Activated CD4-positive, alpha-beta T cell treated with anti-CD3 and anti-CD28 coated beads for 36 hours (primary cell): ENCODE measurements at places on chromosomes 2 and 18. TPM values are rescaled to one million over a fixed set of nuclear protein-coding genes. Genes with fewer than 3 reads are reported as not detected.

The IKZF2 gene
- total RNA-seq = 6.3 TPM

The GCG gene
- not detected for total RNA-seq

The CTAGE1 gene
- not detected for total RNA-seq

The REG1B gene
- total RNA-seq = not detected

The VWA3B gene
- not detected for total RNA-seq

The PLA2R1 gene
- not detected for total RNA-seq

The TMEM198 gene
- total RNA-seq = 2.4 TPM

The CENPA gene
- 37.0 TPM for total RNA-seq

The NEB gene
- total RNA-seq = 0.33 TPM

The DNAJC5G gene
- not detected for total RNA-seq

The ZBTB7C gene
- total RNA-seq = not detected

The NIF3L1 gene
- total RNA-seq = 47.7 TPM

The WNT6 gene
- total RNA-seq = not detected

The RPRM gene
- not detected for total RNA-seq

The CAPN14 gene
- total RNA-seq = 0.64 TPM

The GCC2 gene
- 51.3 TPM for total RNA-seq

The HTR2B gene
- 0.11 TPM for total RNA-seq

The ATP6V1B1 gene
- not detected for total RNA-seq

The GPR45 gene
- total RNA-seq = not detected

The GPAT2 gene
- total RNA-seq = 10.0 TPM

The SPEG gene
- total RNA-seq = 0.89 TPM

The MEP1B gene
- total RNA-seq = not detected

The SERPINB3 gene
- not detected for total RNA-seq

The OR6B2 gene
- not detected for total RNA-seq

The TEX44 gene
- total RNA-seq = not detected

The ITSN2 gene
- 49.6 TPM for total RNA-seq

The SLC25A12 gene
- 19.5 TPM for total RNA-seq

The CAVIN2 gene
- not detected for total RNA-seq

The GALR1 gene
- not detected for total RNA-seq

The CYP26B1 gene
- not detected for total RNA-seq

The SLC23A3 gene
- 1.9 TPM for total RNA-seq

The KLHL41 gene
- not detected for total RNA-seq

The SLC9A4 gene
- total RNA-seq = 0.11 TPM

The SERPINB12 gene
- not detected for total RNA-seq

The ATP6V1C2 gene
- total RNA-seq = not detected

The NPHP1 gene
- total RNA-seq = 2.2 TPM

The CERS6 gene
- 13.1 TPM for total RNA-seq

The PHOSPHO2 gene
- total RNA-seq = 2.2 TPM

The EIF2AK3 gene
- total RNA-seq = 15.9 TPM

The ANKRD62 gene
- total RNA-seq = not detected

The COL3A1 gene
- 0.05 TPM for total RNA-seq

The FAM124B gene
- 0.87 TPM for total RNA-seq

The LHCGR gene
- total RNA-seq = not detected
